ENCODE measurements at places on chromosomes 5 and 9.

- DNase-seq, result no peak
Observed at GRCh38 chr5:112978836-112979235, 2.2 kb downstream of the DCP2 start.

GRCh38 chr9:6842584-6842947 is 84.8 kb downstream of the KDM4C start:
- no peak for DNase-seq

GRCh38 chr9:1051584-1052275 is 1.6 kb downstream of the DMRT2 start:
- DNase-seq, result peak; percentile 6

DNA sequence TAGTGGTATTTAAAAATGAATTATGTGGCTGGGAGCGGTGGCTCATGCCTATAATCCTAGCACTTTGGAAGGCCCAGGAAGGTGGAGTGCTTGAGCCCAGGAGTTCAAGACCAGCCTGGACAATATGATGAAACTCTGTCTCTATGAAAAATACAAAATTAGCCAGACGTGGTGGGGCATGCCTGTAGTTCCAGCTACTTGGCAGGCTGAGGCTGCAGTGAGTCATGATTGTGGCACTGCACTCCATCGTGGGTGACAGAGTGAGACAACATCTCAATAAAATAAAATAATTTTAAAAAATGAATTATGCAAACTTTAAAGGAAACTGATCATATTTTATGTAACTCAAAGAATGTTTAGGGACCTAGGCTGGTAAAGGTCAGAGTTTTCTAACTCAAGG is 310.8 kb upstream of the DMRT1 start:
- DNase-seq, result no peak

- no peak for DNase-seq
Observed at GRCh38 chr5:66442951-66443445, 153.2 kb upstream of the MAST4 start.

GRCh38 chr9:120736881-120737280 is 22.6 kb upstream of the MEGF9 start:
- no peak for DNase-seq

DNA sequence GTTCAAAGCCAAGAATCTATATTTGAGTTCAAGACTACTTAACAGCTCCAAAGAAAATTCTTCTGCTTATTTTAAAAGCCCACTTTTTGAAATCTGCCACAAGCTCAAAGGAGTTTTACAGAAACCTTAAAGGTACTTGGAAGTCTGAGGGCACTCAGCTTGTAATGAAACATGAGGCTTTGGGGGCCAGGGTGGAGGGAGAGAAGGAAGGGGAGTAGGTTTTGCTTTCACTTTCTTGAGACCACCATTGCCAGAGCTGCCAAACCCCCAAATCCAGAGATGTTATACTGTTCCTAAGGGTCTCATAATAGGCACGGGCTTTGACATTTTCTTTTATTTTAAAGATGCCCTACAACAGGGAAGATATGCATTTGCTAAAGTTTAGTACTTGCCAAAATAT is 42.6 kb upstream of the TNFAIP8 start:
- DNase-seq, result no peak

DNA sequence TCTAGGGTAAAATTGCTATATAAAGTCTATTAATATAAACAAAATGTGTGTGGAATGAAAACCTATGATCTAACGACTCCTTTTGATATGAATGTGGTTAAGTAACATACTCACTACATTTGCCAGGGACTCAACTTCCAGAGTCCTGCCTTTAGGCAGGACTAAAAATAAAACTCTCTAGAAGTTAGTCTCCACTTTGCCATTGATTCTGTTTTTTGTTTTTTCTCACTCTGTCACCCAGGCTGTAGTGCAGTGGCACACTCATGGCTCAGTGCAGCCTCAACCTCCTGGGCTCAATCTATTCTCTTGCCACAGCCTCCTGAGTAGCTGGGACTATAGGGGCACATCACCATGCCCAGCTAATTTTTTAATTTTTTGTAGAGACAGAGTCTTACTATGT is 30.0 kb downstream of the ZCCHC10 start:
- DNase-seq, result no peak

- no peak for DNase-seq
Observed at GRCh38 chr5:35741971-35742370, 114.7 kb upstream of the IL7R start.

DNA sequence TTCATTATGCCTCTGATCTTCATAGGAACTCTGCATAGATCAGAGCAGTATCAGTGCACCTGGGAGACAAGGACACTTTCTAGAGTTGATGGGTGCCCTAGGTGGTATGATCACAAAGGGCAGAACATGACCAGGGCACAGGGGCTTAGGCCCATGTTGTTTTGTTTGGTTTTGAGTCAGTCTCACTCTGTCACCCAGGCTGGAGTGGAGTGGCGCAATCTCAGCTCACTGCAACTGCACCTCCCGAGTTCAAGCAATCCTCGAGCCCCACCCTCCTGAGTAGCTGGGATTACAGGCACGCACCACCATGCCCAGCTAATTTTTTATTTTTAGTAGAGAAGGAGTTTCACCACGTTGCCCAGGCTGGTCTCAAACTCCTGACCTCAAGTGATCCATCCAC is 17.6 kb downstream of the ALDH7A1 start:
- DNase-seq, result no peak

GRCh38 chr9:105066275-105066865 is 138.4 kb upstream of the ABCA1 start:
- DNase-seq, result no peak

DNA sequence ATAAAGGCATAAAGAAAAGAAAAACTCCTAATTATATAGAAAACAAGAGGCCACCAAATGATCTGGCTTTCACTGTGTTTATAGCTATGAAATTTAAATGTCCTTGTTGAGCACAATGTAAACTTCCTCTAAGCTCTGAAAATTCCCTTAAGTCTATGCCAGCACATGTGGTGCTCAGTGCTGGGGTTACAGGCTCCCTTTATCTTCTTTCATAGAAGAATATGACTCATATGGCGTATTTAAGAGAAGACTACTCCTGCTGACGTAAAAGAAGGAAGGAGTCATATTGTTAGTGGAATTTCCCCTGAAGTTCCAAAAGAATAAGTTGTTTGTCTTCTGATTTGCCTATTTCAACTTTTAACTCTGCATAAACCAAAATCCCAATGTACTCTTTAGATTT is 30.4 kb downstream of the RNF145 start:
- peak; percentile 90 for DNase-seq

- no peak for DNase-seq
Observed at GRCh38 chr5:179867079-179867465, 8.5 kb upstream of the MRNIP start.

GRCh38 chr9:134304690-134305089 is 21.6 kb upstream of the RXRA start:
- no peak for DNase-seq

DNA sequence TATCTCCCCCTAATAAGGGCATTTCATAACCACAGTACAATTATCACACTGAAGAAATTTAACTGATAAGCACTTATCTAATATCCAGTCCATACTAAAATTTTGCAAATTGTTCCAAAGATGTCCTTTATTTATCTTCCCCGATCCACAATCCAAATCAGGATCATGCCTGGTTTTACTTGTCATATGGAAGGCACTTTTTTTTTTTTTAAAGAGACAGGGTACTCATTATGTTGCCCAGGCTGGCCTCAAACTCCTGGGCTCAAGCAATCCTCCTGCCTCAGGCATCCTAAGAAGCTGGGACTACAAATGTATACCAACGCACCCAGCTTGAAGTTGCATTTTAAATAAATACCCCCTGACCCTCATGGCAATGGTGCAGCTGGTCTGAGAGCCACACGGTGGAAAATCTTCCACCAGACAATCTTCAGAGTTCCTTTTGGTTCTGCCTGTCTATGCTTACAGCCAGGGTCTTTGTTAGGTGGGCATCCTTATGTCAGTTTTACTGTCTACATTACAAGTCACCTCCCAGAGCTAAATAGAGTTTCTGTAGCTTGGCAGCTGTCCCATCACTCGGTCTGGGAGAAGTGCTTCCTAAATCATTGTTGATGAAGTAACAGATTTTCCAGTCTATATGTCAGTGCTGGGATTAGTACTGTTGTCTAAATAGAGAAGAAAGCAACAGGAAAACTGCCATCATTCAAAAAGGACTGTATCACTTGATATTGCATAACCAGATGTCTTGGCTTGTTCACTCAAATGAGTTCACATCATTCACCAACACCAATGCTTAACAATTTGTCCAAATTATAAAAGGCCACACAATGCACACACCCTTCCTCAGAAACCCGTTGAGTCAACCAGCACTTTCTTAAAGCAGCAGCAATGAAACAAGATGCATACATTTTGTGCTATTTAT is 26.4 kb downstream of the PTPN3 start:
- no peak for DNase-seq

DNA sequence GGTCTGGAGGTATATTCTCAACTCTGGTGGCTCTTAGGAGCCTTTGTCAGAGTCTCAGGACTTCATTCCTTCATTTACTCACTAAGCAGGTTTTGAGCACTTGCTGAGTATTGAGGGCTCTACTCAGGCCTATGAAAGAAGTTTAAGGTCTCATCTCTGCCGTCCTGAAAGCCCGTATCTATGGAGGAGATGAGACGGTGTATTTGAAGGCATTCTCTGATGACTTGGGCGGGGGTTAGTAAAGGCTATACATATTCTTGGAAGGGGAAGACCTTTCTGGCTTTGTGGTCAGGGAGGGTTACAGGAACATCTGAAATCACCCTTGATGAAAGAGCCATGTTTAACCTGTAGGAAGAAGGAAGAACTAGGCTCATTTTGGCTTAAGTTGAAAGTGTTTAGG is 21.9 kb downstream of the RASGRF2 start:
- no peak for DNase-seq

DNA sequence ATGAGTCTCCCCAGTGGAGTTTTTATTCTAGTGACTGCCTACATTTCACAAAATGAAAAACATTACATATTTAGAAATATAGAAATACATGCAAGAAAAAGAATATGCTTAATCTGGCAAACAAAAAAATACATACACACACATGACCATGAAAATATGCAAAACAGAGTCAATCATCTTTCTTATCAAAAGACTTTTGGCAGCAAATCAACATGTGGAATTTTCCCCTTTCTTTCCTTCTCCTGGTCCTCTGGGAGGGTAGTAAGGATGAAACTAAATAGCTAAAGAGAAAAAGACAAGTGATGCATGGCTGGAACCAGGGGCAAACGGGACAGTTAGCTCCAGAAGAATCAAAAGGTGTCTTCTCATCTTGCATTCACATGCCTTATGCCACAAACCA is 69.4 kb downstream of the APBA1 start:
- DNase-seq, result no peak

DNA sequence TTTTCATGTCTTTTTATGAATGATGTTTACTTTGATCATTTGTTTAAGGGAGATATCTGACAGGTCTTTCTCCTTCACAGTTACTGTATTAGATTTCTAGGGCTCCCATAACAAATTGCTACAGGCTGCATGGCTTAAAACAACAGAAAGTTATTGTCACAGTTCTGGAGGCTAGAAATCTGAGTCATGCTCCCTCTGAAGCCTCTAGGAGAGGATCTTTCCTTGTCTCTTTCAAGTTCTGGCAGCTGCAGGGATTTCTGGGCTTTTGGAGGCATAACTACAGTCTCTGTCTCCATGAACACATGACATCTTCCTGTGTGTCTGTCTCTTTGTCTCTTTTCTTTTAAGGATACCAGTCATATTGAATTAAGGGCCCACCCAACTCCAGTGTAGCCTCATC is 557.3 kb upstream of the SEMA6A start:
- no peak for DNase-seq

GRCh38 chr9:127506814-127507750 is 55.8 kb downstream of the LRSAM1 start:
- no peak for DNase-seq

DNA sequence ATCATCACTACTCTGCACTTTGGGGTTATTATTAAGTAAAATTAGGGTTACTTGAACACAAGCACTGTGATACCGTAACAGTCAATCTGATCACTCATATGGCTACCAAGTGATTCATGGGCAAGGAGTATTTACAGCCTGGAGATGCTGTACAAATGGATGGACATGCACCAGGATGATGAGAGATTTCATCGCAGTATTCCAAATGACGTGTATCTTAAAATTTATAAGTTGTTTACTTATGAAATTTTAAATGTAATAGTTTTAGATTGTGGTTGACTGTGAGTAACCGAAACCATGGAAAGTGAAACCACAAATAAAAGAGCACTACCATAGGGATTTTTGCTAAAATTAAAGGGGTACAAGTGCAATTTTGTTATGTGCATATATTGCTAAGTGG is 462.2 kb upstream of the PTGER4 start:
- DNase-seq, result no peak

- no peak for DNase-seq
Observed at GRCh38 chr5:149383399-149383798, 4.3 kb upstream of the IL17B start.

DNA sequence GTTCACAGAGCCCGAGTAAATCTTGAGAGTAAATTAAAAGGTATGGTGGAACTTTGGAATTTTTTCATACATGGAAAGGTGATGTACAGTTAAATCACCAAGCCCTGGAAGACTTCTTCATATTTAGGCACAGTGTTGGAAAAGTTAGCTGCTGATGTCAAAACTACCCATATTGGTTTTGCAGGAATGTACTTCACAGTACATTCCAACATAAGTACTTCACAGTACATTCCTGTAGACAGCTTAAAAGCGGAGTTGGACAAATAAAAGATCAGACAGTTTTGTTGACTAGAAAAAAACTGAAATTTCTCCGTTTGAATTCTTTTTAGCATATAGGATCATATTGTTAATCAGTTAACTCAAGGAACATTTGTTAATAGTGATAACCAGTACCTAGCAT is 1.8 kb downstream of the RANBP17 start:
- DNase-seq, result no peak

DNA sequence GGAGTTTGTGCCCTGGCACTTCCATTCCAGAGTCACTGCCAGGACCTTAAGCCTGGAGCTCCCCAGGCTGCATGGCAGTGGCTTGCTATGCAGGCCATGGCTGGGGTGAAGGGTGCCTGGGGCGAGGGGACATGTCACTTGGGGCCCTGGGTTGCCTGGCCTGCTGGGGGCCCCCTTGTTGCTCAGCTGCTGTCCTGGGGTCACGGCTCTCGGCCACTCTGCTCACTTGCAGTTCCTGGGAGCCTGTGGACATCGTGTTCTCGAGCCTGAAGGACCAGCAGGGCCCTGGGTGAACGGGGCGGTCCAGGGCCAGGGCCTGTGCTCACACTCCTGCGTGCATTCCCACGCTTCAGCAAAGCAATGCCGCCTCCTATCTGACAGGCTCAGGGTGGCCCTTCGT is 14.5 kb upstream of the SLC2A6 start:
- DNase-seq, result no peak

DNA sequence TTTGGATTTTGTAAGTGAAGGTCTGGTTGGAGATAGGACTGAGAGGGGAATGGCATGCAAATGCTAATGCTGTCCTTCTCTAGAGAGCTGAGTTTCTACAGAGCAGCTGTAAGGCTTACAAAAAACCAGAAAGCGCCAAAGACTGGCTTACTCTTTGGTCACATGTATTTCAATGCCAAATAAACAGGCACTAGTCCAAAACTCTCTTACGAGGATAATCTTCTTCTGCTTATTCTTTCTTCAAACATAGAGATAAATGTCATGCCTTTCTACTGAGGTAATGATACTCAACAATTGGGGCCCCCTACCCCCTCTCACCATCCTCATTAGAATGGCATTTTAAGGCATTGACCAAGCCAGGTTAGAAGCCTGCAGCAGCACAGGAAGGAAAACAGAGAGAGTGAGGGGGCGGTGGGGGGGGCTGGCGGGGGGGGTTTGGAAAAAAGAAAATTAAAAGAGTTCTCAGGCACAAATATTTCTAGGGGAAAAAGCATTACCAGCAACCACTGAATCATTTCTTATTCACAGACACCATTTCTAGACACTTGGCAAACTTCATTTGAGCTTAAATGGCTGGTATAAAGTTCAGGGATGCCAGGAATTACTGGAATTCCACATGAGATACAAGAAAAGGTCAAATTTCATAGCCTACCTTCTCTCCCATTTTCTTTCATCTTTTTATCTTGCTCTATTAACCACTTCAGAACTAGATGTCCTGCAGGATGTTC is 34.0 kb downstream of the PUM3 start:
- no peak for DNase-seq

Measured in NCI-H460 (cell line).